ENCODE measurements at places on chromosomes 2 and 18. TPM values are rescaled to one million over a fixed set of nuclear protein-coding genes. Genes with fewer than 3 reads are reported as not detected.

DNA sequence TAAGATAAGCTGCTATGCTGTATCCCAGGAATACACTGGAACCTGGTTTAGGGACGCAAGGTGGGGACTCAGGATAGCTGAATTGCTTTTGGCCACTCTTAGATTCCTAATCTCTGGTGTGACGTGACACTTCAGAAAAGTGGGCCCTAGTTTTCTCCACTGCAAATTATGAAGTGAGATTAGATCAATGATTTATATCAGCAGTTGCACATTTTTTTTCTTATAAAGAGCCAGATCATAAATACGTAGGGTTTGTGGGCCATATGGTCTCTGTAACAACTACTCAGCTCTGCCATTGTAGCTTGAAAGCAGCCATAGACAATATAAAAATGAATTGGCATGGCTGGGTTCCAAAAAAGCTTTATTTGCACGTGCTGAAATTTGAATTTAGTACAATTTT is 85.4 kb upstream of the CPO start:
- no peak for DNase-seq

DNA sequence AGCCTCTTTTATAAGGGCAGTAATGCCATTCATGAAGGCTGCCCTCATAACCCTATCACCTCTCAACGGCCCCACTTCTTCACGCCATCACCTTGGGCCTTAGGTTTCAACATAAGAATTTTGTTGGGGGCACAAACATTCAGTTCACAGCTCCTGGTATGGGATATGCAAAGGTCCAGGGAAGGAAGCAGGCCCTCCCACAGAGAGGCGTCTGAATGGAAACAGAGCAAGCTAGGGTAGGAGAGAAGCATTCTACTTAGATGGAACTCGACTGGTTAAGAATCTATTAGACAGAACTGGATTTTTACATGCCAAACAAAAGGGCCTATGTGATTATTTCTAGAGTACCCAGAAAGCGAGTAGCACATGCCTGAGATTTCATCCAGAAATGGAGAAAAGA is 42.8 kb downstream of the PROKR1 start:
- DNase-seq = no peak

- no peak for DNase-seq
Measured at GRCh38 chr2:119282996-119283511, 59.4 kb downstream of the STEAP3 start.

DNA sequence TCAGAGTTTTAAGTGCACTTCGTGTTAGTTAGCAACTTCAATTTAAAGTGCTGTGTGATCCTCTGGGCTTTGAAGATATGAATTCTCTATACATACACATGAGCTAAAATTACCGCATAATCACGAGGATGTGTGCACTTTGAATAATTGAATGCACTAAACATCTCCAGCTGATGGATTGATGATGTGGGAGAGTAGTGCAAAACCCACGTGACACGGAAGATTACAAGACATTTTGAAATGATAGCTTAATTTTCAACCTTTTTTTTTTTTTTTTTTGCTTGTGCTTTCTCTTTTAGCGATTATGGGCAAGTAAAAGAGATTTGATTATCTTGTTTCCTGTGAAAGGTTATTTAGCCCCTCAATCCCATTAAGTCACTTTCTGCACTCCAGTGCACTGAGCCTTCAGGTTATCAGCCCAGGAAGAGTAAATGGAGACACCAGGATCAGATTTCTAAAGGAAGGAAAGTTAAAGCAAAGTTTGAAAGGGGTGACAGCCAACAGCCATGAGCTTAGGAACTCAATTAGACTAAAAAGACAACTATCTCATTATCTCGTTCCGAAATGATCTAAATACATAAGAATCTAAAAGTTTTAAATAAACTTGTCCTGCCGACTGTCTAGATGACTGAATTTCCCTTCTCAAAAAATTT is 81.6 kb downstream of the CDK15 start:
- no peak for DNase-seq

- DNase-seq = no peak
Measured at GRCh38 chr18:69759046-69759445, 188.6 kb downstream of the CD226 start.

- no peak for DNase-seq
Measured at GRCh38 chr2:36753706-36754221, 57.3 kb downstream of the VIT start.

DNA sequence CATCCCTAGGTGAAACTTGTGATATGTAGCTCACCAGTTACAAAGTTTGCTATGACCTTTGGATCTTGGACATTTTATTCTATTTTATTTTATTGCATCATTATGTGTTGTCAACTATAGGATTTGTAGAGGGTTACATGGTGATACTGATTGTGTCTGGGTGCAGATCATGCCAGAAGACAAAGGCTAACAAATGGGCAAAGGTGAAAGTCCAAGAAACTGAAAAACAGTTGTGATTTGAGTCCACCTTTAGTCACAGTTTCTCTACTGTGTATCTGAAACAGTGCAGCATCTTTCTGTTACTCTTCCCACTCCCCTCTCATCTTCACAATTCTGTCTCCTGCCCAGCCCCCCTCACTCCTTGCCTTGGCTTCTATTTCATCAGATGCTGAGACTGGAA is 111.9 kb upstream of the LYPD6 start:
- no peak for DNase-seq

- no peak for DNase-seq
Measured at GRCh38 chr18:58911766-58912165, 47.1 kb downstream of the ZNF532 start.

GRCh38 chr2:143530758-143531157 is 401.5 kb downstream of the ARHGAP15 start:
- no peak for DNase-seq

- no peak for DNase-seq
Measured at GRCh38 chr2:175955136-175955535, 46.9 kb downstream of the LNPK start.

DNA sequence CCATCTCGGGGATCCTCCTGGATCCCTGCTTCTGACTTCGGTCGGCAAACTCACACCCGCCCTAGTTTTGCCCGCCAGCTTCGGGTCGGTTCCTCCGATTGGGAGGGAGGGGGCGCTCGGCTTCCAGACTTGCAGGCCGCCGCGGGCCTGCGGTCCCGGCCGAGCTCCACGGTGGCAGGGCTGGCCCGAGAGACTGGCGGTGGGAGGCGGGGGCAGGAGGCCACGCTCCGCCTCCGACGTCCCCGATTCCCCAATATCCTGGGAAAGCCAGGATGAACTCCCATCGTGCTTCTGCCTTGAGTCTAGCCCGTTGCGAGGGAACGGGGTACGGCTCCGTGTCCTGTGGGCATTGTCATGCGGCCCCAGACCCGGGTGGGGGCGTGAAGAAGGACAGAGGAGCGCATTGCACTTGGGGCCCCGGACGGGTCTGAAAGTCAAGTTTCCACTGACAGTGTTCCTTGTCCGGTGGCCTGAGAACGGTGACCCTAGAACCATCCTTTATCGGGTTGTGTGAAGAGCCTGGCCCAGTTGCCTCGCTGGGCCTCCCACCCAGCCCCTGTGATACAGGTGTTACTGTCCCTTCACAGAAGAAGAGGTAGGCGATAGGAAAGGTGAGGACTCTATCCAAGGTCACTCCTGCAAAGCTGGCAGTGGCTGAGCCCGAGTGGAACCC is 2.4 kb upstream of the INHBB start:
- peak; percentile 37 for DNase-seq

Gene HMSD
- total RNA-seq = not detected

Gene ZNF24
- 9.7 TPM for total RNA-seq

Gene C2orf66
- total RNA-seq = not detected

Gene FZD7
- 17.4 TPM for total RNA-seq

Gene ORMDL1
- total RNA-seq = 32.9 TPM

Gene CNDP1
- not detected for total RNA-seq

Data from HT-29 (cell line).